H7 (cell line): ENCODE measurements at places on chromosomes 1 and 21. TPM values are rescaled to one million over a fixed set of nuclear protein-coding genes. Genes with fewer than 3 reads are reported as not detected.

HPDL gene
- total RNA-seq, result 87.5 and 134 TPM in 2 replicates

GFI1 gene
- 0.11 and 0.48 TPM in 2 replicates for total RNA-seq

GBP5 gene
- total RNA-seq, result not detected in 2 replicates

CR1L gene
- total RNA-seq, result 0.48 TPM in 1 of 2 replicates, not detected in the other

S100A7 gene
- not detected in 2 replicates for total RNA-seq

CFHR5 gene
- total RNA-seq, result not detected in 2 replicates

DMBX1 gene
- 4.2 and 5.4 TPM in 2 replicates for total RNA-seq

PLEKHN1 gene
- 1.6 and 2.0 TPM in 2 replicates for total RNA-seq

- peak; percentile 57 for DNase-seq
These were observed 43.7 kb downstream of the TRIM11 start for GRCh38 chr1:228362884-228363450.

DNA sequence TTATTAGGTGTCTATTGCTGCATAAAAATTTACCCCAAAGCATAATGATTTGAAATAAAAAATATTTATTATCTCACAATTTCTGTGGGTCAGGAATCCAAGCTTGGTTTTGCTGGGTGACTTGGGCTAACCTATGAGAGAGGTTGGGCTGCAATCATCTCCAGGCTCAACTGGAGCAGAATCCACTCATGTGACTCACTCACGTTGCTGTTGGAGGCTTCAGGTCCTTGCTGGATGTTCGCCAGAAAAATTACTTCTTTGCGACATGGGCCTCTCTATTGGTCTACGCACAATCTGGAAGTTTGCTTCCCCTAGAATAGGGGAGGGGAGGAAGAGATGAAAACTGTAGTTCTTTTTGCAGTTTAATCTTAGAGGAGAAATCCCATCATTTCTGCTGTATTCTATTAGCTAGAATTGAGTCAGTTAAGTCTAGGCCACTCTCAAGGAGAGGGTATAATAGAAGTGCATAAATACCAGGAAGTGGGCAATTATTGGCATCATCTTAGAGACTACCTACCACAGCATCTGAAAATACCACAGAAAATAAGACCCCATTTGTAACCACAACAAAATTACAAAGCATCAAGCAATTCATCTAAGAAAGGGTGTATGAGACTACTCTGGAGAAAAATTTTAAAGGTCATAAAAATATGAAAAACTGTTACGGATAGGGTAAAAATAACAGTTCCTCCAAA lies 5.7 kb upstream of the FASLG start:
- DNase-seq, result no peak

GRCh38 chr1:153599847-153600246 lies 13.1 kb downstream of the S100A16 start:
- no peak for DNase-seq

GRCh38 chr1:42807056-42807668 lies 9.8 kb upstream of the ERMAP start:
- DNase-seq, result no peak

GRCh38 chr1:9289711-9290485 lies 2.8 kb upstream of the SPSB1 start:
- DNase-seq, result no peak

DNA sequence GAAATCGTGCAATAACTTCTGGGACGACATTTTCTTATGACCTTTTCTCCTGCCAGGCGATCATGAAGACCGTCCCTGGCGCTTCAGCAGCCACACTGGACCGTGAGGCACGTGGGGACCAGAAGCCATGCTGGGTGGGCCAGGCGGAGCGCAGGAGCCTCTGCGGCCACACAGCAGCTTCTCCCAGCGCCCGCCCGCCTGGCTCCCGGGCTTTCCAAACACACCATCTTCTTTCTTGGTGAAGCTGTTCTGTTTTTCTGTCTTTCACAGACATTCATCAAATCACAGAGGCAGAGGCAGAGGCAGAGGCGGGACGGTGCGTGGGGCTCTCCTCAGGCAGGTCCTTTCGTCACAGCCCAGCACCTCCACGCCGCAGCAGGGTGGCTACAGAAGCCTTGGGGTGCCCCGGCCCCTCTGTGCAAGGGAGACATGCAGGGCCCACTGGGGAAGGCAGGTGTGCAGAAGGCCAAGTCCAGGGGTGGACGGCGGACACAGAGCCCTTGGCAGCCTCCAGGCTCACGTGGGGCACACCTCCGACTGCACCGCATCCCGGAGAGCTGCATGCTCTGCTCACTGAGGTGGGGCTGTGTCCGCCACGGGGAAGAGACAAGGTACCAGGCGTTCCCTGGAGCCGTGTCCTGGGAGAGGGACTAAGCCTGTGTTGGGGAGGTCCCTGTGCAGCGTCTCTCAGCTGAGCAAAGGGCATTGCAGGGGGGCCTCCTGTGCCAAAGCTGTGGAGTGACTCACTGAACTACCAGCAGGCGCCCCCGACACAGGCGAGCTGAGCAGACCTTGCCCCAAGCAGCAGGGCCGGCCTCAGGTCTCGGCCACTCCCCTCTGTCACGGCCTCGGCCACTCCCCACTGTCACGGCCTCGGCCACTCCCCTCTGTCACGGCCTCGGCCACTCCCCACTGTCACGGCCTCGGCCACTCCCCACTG lies 2.6 kb upstream of the TMEM240 start:
- DNase-seq, result peak; percentile 53

- no peak for DNase-seq
These were observed 1.7 kb downstream of the DENND4B start for GRCh38 chr1:153944827-153945117.

GRCh38 chr1:55814967-55815366 lies 599.8 kb upstream of the USP24 start:
- DNase-seq, result no peak

GRCh38 chr1:51861669-51862068 lies 16.9 kb downstream of the NRDC start:
- DNase-seq, result no peak

DNA sequence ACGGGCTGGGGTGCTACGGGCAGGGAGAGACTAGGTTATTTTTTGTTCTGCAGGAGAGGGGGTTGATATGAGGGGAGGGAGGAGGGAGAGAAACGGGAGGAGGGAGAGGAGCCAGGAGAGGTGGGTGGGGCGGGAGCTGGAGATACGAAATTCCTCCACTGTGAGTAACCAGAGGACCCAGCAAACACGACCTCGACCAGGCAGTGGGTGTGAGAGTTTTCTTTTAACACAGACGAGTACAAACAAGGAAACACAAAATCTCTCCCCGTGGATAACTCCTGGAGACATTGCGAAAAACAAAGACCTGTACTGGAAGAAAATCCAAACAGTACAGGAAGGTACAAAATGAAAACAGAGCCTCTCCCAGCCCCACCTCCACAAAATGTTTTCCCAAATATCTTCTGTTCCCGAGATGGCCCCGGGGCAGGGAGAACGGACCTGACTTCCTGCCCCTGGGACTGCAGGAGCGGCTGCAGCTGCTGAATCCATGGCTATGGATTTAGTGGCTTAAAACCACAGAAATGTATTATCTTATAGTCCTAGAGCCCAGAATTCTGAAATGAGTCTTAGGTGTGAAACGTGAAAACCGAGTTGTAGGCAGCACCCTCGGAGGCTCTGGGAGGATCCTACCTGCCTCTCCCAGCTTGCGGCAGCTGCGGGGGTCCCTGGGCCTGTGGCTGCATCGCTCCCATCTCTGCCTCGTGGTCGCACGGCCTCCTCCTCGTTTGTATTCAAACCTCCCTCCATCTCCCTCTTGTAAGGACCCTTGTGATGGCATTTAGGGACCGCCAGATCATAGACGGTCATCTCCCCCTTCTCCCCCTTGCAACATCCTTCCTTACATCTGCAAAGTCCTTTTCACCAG lies 82.2 kb downstream of the RIPK4 start:
- DNase-seq, result peak; percentile 41

DNA sequence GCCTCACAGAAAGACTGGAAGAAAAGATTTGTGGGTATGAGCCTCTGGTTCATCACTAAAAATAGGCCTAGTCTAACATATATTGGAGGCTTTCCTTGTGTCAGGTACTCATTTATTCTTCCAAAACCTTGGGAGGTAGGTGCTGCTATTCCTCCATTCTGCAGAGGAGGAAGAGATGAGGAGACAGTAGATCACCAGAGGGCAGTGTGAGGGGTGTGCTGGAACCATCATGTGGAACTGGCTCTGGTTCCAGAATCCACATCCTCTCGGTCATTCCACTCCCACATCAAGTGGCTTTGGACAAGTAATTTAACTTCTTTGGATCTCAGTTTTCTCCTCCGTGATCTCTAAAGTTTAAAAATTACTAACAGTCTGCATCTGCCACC lies 7.4 kb upstream of the INKA2 start:
- DNase-seq, result no peak

GRCh38 chr1:27505420-27505680 lies 15.4 kb upstream of the WASF2 start:
- DNase-seq, result peak; percentile 49

DNA sequence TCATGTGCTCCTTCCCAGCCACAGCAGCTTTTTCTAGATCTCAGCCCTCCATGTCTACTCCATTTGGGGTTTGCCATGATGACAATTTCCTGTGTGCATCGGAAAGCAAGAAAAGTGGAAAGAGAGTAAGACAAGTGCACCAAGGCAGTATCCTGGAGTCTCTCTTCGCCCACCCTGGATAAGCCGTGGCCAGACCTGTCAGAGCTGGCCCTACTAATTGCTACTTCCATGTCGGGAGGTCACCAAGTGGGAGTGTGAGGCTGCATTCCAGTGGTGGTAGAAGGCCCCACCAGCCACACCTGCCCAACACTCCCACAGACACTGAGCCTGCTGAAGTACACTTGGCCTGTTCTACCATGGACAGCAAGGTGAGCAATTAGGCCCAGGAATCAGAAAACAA lies 14.0 kb upstream of the LORICRIN start:
- DNase-seq, result no peak

DNA sequence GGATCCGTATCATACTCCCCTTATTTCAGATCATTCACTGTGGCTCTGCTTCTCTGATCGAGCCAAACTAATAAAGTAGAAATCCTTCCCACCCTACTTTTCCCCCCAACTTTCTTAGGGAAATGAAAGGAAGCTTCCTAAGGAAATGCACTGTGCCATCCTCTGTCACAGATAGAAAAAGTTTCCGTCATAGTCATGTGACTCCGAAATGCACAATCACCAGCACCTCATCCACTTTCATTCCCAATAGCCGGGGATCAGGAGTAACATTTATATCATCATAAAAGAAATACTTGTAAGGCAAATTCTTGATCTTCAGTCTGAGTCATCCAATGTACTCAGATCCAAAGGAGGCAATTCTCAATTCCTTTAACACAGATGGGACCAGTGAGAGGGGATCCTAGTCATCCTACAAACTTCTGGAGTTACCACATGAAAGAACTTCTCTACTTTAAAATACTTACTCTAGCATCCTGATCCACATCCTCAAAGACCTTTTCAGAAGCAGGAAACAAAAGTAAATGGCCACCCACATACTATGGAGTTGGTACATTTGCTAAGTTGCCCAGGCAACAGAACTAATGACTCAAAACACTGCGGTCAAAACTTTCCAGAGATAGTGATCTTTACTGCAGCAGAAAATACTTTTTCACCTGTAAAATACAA lies 97.8 kb upstream of the ZC3H11B start:
- no peak for DNase-seq

DNA sequence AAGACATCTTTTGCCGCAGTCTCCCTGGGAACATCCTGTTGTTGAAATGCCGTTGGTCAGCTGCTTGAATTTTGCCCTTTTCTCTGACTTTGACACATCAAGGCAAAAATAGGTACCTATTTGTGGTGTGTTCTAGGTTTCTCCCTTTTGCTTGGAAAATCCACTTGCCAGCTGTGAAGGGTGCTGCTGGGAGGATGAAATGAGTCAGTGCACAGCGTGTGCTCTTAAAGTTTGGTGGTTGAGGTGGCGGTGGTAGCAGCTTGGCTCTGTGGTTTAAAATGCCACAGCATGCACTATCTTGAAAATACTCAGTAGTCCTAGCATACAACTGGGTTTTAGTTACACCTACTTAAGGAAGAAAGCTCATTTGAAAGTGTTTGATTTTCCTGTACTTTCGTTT lies 183.8 kb downstream of the DHRS3 start:
- no peak for DNase-seq

DNA sequence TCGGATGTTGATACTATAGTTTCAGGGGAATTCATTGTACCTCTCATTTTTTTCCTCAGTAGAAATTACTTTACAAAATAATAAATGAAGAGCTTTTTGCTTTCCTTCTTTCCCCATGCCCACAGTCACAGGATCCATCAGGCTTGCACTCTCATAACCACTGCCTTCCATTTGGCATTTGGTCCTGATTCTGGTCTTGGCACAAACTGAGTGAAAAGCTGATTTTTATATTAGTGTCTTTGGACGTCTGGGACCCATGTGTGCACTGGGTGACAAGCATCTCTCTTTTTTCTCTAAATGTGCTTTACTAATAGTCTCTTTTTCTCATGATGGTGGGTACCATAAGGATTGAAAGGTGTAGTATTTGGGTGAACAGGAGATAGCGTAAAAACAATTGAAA lies 2.8 kb downstream of the ELAVL4 start:
- DNase-seq, result no peak

DNA sequence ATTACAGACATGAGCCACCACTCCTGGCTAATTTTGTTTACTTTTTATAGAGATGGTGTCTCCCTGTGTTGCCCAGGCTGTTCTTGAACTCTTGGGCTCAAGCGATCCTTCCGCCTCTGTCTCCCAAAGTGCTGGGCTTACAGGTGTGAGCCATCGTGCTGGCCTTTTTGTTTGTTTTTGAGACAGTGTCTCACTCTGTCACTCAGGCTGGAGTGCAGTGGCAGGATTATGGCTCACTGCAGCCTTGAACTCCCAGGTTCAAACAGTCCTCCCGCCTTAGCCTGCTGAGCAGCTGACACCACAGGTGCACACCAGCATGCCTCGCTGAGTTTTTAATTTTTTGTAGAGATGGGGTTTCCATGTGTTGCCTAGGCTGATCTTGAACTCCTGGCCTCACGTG lies 49.1 kb downstream of the ADARB1 start:
- no peak for DNase-seq

DNA sequence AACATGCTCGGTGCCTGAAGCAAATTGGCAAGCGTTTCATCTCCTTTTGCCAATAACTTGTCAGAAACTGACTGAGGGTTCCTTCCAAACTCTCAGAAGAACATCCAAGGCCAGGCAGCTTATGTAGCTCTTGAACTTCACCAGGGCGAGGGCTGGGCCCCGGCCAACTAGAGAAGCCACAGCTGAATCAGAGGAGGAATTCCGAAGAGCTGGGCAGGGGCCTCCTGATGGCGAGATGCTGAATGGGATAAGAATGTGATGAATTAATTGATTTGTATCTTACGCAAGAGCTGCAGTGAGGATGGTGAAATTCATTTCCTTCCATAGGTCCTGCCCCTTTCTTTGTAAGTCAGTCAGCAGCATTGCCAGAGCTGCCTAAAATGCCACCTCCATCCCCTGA lies 345.8 kb downstream of the KIF26B start:
- DNase-seq, result no peak
